ENCODE measurements at places on chromosomes 13 and 19.

DNA sequence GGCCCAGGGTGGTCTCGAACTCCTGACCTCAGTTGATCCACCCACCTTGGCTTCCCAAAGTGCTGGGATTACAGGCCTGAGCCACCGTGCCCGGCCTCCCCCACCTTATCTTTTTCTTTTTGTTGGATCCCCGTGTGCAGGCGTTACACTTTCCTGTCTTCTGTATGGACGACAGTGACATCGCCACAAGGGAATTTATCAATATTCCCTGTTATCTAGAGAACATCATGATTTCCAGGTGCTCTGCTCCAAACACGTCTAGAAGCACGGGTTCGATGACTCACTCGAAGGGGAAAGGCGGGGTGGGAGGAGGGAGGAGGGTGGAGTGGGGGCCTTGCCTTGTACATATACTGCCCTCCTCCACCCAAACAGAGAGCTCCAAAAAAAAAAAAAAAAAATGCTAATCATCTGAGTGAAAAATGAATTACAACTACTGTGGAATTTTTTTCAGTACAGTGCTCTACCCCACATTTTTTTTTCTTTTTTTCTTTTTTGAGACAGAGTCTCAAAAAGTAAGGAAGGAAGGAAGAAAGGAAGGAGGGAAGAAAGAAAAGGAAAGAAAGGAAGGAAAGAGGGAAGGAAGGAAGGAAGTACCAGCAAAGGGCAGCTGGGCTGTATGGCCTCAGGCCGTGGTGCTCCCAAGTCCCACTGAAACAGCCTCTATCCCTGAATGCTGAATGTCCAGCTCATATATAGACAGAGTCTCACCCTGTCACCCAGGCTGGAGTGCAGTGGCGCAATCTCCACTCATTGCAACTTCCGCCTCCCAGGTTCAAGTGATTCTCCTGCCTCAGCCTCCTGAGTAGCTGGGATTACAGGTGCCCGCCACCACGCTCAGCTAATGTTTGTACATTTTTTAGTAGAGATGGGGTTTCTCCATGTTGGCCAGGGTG is 36.8 kb downstream of the INSR start:
- DNase-seq, result no peak

GRCh38 chr13:67439365-67439764 is 209.2 kb upstream of the PCDH9 start:
- no peak for DNase-seq

GRCh38 chr19:27776020-27776419 is 1436.9 kb downstream of the UQCRFS1 start:
- no peak for DNase-seq

GRCh38 chr19:5534787-5535586 is 32.8 kb downstream of the TINCR start:
- DNase-seq, result no peak

- DNase-seq, result peak; percentile 95
These were observed 7.6 kb downstream of the EGLN2 start for GRCh38 chr19:40806423-40807146.

GRCh38 chr13:24228852-24229458 is 68.4 kb downstream of the SPATA13 start:
- peak; percentile 43 for DNase-seq

DNA sequence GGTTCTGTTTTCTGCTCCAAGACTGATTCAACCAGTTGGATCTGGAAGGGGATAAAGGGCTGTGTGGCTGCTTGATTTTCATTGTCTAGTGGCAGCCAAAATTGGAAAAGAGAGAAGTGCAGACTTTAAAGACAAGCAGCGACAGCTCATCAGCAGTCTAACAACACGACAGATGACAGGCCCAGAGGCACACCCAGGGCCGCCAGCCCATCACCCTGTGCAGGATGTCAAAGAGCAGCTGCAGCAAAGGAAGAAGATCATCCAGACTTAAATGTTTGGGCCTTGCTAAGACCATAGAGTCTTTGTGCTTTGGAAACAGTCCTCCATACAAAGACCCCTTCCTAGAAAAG is 421.0 kb upstream of the KLF12 start:
- DNase-seq, result no peak

- DNase-seq, result no peak
These were observed 692.6 kb downstream of the PCDH17 start for GRCh38 chr13:58324161-58324560.

- DNase-seq, result no peak
These were observed 20.4 kb downstream of the RBM26 start for GRCh38 chr13:79385694-79386093.

- DNase-seq, result no peak
These were observed 69.5 kb downstream of the DACH1 start for GRCh38 chr13:71797517-71797916.

DNA sequence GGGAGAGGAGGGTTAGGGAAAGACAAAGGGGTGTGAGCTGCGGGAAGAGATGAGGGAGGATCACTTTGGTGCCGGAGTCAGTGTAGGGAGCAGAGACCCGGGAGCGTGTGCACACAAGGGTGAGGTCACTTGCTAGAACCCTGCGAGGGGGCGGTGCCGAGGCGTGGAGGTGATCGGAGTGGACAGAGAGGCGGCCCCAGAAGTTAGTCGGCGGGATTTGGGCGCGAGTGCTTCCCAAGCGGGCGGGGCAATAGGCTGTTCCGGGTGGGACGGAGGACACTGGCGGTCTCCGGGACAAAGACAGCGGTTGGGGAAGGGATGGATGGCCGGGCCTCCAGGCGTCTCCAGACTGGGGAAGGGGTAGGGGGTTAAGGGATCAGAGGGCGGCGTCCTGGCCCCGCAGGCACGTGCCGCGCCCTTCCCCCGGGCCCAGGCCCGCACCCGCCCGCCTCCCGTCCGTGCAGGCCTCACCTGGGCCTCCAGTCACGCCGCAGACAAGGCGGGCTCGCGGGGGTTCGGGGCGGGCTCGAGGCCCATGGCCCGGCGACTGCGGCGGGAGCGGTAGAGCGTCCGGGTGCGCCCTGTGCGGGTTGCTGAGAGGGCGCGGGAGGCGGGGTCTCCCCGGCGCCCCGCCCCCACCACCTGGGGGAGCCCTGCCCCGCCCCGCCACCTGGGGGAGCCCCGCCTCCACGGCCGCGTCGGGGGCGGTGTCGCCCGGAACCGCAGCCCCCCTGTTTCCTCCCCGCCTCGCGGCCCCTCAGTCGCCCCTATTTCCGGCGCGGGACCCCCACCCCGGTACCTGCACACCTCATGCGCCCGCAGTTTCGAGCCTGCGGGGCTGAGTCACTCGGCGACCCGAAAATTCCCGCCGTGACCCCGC is at the start of gene LPAR2:
Gene LPAR2 (minus strand): TSS at position 600 of the 880 bp plus-strand sequence. CDS start 945 bp downstream, outside the sequence.
- no peak for DNase-seq

DNA sequence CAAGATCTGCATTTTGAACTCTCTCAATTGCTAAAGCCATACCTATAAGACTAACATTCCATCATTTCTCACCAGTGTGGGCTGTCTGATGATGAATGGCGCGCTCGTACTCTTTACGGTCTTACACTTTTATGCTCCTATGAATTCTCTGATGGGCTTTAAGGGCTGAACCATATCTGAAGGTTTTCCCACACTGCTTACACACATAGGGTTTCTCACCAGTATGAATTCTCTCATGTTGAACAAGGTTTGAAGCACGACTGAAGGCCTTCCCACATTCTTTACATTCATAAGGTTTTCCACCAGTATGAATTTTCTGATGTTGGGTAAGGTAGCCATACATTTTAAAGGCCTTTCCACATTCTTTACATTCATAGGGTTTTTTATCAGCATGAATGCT is 18.8 kb upstream of the ZNF607 start:
- no peak for DNase-seq

GRCh38 chr13:90740099-90740498 is 607.4 kb upstream of the MIR17HG start:
- DNase-seq, result no peak

DNA sequence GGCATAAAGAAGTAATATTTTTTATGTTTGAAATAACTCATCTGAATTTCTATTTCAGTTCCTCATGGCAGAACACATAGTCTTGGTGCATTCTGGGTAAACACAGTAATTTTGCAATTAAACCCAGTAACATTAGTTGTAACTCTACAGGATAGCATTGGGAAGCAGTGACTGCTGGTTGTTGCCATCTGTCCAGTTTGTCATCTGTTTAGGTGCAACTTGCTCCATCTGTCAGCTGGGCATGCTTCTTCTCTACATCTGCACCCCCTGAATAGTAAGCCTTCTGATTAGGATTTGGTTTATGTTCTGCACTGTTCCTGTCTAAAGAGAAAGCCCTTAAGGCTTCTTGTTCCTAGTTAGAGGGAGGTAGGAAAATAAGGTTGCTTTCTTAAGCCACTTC is 63.5 kb upstream of the CSNK1A1L start:
- no peak for DNase-seq

DNA sequence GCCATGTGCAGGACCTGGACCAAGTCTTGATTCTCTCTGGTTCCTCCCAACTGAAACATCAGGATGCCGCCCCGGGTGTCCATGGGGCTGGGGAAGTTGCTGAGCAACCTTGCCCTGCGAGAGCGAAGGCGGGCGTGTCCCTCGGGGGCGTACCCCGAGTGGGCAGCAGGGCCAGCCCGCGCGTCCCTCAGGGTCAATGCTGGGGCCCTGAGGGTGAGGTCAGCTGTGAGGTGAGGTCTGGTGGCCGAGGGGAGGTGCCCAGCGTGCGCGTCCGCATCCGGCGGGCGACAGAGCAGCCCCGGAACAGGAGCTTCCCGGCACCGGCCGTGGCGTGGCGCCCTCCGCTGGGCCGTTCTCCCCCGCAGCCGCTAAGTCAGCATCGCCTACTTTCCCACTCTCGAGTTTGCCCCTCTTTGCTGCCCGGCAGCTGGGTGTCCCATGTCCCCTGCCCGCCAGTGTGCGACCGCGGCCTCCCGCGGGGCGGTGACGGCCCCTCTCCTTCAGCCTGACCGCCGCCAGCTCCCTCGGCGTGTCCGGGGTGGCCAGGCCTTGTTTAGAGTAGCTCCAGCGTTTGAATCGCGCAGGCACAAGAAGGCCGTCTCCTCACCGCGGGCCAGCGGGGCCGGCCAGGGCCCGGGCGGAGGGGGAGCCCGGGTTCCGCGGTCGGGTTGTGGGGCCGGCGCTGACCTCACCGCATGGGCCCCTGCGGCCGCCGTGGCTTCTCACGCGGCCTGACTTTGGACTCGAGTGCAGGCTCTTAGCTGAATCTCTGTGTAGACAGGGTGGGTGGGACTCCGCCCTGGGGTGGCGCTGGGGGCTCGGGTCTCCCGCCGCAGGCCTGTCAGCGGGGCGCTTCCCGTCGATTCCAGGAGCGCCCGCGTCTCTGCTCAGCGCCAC is 33.0 kb downstream of the GJA3 start:
- no peak for DNase-seq

GRCh38 chr19:44571830-44572580 is 41.4 kb upstream of the IGSF23 start:
- DNase-seq, result no peak

DNA sequence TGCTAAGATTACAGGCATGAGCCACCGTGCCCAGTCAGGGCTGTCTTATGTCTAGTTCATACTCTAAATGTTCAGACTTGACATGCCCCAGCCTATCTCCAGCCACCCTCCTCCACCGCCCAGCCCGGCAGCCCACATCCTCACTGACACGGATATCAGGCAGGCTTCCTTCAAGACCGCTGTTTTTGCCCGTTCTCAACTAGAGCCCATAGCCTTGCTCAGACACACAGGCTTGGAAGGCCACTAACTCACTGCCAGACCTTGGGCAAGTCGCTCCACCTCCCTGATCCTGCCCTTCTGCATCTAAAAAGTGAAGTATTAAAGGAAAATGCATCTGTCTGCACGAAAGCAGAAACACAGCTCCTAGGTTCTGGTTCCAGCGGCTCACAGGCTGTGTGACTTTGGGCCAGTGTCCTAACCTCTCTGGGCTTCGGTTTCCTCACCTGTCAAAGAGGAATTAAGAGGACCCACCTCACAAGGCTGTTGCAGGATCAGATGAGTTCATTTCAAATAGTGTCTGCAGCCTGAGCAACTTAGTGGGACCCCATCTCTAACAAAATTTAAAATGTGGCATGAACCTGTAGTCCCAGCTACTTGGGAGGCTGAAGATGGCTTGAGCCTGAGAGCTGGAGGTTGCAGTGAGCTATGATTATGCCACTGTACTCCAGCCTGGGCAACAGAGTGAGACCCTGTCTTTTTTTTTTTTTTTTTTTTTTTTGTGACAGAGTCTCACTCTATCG is 14.5 kb upstream of the CERS4 start:
- DNase-seq, result no peak

DNA sequence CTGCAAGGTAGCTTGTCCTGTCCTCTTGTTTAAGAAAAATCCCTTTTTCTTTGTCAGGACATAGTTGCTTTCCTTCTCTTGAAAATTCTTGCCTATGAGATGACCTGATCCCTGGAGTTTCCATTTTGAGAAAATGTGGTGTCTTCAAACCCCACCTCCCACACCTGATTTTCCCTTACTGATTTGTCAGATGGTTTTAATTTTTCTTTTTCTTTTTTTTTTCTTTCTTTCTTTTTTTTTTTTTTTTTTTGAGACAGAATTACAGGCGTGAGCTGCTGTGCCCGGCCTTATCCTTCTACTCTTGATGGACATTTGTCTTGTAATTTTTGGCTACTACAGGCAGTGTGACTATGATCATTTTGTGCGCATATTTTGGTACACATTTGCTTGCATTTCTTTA is 1.2 kb downstream of the ZNF345 start:
- DNase-seq, result no peak

- DNase-seq, result no peak
These were observed 32.8 kb downstream of the ZSWIM9 start for GRCh38 chr19:48203222-48203793.

DNA sequence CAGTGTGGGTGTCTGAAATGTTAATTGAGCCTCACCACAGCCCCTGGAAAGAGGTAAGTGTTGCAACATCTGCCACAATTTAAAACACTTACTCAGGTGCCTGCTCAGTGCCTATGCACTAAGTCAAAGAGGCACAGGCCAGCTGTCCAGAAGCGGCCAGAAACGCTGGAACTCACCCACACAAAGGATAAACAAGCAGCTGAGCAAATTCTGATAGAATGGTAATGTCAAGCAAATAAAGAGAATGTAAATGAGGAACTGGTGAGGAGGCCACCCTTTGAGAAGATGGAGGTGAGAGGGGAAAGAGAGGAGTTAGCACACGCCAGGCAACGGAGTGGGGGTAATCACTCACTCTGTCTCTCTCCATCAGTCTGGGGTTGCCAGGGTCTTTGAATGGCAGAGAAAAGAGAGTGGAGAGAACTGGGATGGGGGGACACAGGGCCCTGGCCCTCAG is 67.7 kb upstream of the SERP2 start:
- DNase-seq, result no peak

GRCh38 chr19:49506575-49507105 is 5.8 kb upstream of the FCGRT start:
- no peak for DNase-seq

DNA sequence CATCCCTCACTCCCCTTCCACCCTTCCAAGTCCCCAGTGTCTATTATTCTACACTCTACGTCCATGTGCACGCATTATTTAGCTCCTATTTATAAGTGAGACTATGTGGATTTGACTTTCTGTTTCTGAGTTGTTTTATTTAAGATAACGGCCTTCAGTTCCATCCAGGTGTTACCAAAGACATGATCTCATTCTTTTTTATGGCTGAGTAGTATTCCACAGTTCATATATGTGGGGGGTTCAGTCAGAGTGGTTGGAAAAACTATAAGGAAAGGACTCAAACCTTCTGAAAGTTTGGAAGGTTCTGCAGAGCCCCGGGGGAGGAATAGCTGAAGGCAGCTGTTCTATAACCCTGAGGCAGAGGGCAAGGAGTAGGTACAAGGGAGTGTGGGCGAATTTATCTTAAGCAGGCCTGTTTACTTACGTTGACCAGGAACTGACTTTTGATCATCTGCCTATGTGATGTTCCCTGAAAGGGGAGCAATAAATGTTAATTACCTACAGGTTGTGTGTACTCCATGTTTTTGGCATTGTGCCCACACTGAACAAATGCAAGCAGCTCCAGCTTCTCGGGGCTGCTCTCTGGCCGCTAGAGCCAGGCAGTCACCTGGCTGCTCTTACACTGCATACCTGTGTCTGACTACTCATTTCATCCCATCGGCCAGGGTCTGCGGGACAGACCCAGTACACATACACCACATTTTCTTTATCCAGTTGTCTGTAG is 13.5 kb upstream of the ADGRE1 start:
- DNase-seq, result no peak

Measured in amniotic stem cell (primary cell).